ENCODE measurements at places on chromosomes 11 and 22.

- no peak for DNase-seq
Observed at GRCh38 chr11:126542334-126543015, 187.0 kb downstream of the ST3GAL4 start.

- no peak for DNase-seq
Observed at GRCh38 chr11:93796441-93797231, 12.6 kb downstream of the MED17 start.

DNA sequence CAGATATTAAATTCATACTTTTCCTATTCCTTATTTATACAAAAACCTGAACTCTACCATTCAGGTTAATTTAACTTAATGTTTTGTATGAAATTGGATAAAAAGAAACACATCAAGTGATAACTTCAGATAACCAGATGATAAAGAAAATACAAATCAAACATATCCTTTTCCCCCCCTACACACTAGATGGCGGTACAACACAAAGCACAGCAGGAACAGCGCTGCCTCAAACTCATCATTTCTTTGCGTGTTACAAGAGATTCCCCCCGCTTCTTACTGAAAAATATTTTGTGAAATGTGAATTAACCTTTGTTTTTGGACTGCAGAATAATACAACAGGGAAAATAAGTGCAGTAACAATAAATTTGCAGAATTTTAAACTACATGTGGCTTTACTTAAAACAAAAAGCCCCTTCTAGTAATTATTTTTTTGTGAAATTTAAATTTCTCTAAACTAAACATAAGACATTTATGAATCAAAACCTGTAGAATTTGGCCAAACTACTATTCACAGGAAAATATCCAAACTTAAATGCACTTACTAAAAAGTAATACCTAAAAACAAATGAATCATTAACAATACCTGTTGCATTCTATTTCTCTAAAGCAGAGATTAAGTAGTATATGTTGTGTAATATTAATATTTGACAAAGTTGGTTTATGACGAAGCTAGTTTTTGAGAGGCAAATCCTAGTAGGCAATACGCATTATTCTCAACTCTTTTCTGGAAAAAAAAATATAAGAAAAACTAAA, 74.4 kb downstream of the ARHGAP32 start:
- DNase-seq: peak; percentile 45

DNA sequence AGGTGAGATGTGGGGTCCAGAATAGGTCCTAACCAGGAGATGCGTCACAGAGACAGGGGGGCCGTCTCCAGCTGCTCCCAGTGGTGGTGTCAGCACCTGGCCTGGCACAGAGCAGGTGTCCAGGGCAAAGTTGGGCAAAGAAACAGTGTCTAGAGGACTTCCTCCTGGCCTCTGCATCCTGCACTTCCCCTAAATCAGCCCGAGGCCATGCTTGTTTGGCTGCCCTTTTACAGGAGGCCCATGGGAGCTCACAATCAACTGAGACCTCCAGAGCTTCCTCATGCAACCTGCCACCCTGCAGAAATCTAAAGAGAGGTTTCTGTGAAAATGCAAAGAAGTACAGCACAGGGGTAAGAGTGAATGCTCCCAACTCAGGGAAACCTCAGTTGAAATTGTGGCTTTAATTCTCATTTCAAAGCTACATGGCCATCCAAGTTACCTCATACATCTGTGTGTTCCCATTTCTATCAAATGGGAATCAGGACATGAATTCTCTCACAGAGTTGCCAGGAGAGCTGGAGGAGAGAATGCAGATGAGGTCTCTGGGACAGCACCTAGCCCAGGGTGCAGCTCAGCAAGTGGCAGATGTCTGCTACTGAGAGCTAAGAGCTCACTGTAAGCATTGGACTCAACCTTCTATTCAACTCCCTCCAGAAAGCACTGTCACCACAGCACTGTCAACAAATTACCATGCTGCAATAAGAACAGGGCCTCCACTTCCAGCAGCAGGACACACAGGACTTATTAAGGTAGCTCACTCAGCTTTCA, 32.6 kb downstream of the TCIRG1 start:
- DNase-seq: no peak

- DNase-seq: no peak
Observed at GRCh38 chr11:11821899-11822298, 19.9 kb upstream of the USP47 start.

DNA sequence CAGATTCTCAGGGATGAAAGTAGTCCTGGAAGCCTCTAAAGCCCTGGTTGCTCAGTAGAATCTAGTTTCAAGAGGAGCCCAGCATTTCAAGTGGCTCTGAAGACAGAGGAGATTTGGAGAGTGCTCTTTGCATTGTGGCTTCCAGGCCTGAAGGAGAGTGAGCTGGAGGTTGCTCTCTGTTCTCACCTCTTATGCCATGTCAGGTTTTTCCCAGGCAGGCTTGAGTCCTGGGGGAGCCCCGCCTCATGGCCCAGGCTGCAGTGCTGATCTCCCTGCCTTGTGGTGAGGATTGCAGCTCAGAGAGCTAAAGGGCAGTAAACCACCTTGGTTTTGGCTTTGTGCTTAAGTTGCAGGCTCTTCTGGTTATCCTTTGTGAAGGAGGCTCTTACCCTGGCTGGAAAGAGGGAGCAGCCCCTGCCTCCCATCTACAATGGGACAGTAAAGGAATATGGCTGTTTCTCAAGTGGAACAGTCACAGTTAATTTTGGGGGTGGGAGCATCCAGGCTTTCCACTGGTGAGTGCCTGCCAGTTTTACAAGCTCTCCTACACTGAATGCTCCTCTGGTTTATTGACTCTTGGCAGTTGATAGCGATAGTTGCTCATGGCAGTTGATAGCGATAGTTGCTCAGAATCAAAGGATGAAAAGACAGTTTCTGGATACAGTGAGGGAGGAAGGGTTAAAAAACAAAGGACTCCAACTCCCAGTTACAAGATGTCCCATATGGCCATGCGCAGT, 32.6 kb downstream of the RCOR2 start:
- no peak for DNase-seq

DNA sequence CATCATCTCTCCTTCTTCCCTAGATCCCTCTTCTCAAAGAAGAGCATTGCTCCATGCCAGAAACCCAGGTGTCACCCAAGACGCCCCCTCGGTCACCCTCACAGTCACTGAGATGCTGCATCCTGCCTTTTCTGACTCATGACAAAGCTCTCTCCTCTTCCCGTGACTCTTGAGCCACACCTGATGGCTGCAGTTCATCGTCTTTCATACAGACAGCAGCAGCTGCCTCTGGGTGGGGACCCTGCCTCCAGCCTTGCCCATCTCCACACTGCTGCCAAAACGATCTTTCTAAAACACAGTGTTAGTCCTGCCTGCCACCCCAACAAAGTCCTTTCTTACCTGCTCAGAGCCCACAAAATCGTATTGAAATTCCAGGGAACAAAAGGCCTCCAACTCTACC, 44.8 kb downstream of the BUD13 start:
- DNase-seq: no peak

GRCh38 chr11:115912484-115912945, 408.3 kb upstream of the CADM1 start:
- DNase-seq: no peak

- DNase-seq: no peak
Observed at GRCh38 chr11:85750646-85751045, 60.3 kb downstream of the SYTL2 start.

DNA sequence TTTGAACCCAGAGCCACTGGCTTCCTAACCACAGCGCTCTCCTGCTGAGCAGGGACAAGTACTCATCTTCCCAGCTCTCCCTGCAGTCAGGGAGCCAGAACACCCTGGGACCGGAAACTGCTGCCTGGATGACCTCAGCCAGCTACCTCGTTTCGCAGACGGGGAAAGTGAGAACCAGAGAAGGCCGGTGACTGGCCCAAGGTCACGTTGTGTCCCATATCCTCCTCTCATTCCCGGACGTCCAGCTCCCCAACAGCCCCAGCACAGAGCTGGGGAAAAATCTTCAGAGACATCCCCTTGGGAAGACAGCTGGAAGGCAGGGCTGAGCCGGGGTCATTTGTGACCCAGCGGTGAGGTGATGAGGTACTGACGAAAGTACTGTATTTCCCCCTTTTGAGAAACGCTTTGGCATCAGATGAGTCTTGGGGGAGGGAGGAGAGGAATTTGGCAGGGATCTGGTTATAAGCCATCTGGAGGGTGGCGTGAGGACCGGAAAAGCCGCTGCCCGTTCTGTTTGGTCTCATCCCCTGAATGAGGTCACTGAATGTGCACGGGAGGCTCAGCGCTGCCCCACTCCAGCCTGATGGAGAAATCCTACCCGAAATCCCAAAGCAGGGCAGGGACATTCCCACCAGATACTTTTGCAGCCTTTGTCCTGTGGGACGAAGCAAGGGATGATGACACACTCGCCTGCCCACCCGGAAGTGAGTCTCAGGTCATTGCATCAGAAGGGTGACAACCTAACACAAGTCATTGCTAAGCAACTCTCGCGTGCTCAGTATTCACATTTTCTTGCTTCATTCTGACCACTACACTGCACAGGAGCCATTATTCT, 41.1 kb downstream of the LIF start:
- DNase-seq: no peak

GRCh38 chr11:62559204-62559603, 12.6 kb upstream of the AHNAK start:
- DNase-seq: no peak

DNA sequence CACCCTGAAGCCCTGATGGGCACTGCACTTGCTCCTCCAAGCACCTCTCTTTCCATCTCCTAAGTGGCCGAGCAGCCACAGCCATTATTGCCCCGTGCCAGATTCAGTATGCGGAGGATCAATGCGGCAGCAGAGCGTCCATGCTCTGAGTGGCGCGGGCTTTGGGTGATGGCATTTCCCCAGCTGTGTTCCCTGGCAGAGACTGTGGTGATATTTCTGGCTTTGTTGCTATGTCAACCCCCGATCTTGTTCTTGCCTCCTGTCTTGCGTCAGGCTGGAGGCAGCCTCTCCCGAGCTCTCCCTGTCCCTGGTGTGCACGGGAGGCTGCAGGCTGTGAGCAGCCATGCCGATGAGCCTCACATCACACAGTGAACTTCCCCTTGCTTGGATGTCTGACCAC, 1018.6 kb downstream of the TBC1D22A start:
- DNase-seq: no peak

- no peak for DNase-seq
Observed at GRCh38 chr11:57260937-57261783, 24.1 kb upstream of the APLNR start.

DNA sequence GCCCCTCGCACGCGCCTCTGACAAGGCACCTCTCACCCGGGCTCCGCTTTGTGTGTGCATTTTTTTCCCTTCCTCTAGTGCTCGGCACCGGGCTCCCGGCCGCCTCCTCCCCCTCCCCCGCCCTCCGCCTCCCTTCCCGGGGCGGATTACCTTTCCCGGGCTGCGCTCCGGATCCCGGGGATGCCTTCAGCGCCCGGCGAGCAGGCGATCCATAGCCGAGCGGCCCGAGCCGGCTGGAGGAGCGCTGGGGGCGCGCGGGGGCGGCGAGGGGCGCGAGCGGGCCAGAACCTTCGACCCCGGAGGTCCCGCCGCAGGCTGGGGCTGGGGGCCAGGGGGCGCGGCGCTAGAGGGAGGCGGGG, 282 bp downstream of the MPPED2 start:
- DNase-seq: peak; percentile 78

- DNase-seq: no peak
Observed at GRCh38 chr11:28849053-28849452, 740.9 kb downstream of the METTL15 start.

GRCh38 chr11:1102996-1103395, 28.3 kb downstream of the MUC2 start:
- DNase-seq: no peak

GRCh38 chr11:126841999-126842398, 158.6 kb downstream of the KIRREL3 start:
- DNase-seq: no peak

DNA sequence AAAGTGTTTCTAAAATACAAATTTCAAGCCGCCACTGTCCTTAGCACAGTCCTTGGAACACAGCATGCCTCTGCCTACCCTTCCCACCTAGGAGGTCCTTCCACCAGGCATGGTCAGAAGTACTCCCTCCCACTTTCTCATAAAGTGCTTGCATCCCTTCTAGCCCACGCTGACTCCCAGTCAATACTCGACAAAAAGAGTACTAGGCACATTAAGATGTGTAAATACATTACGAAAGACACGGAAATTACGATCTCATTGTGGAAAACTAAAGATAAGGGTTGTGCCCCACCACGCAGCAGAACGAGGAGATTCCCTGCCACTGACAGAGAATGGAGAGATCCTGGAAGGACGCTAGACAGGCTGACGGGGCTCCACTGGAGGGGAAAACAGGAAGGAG, 13.5 kb downstream of the CHKA start:
- DNase-seq: no peak

GRCh38 chr22:49479566-49479965, 348.1 kb downstream of the BRD1 start:
- no peak for DNase-seq

- no peak for DNase-seq
Observed at GRCh38 chr22:30866216-30866615, 102.4 kb downstream of the MORC2 start.

GRCh38 chr11:48114740-48115139, 101.9 kb upstream of the OR4B1 start:
- DNase-seq: no peak

GRCh38 chr22:47036936-47037485, 274.6 kb downstream of the TBC1D22A start:
- DNase-seq: no peak

- DNase-seq: no peak
Observed at GRCh38 chr11:68542617-68543016, 82.1 kb downstream of the PPP6R3 start.

GRCh38 chr11:65416341-65416824, 6.2 kb upstream of the NEAT1 start:
- peak; percentile 96 for DNase-seq

DNA sequence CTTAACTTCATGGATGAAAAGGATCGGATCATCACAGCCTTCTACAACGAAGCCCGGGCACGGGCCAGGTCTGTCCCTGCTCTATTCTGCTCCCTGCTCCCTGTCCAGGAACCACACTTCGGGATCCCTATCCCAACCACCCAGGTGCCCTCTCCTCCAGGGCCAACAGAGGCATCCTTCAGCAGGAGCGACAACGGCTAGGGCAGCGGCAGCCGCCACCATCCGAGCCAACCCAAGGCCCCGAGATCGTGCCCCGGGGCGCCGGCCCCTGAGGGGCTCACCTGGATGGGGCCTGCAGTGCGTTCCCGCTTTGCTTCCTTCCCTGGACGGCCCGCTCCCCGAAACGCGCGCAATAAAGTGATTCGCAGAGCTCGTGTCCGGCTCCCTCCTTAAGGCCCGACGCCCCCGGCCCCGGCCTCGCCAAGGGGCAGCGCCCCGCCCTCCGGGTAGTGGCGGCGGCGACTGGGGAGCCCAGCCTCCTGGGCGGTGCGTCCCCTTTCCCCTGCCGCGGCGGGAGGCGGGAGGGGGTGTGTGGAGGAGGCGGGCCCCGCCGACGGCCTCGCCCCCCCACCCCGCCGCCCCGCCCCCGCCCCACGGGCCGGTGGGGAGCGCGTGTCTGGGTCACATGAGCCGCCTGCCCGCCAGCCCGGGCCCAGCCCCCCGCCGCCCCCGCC, at the start of gene VEGFB:
Gene VEGFB (plus strand): TSS at position 672 of the 674 bp plus-strand sequence. CDS start 250 bp downstream, outside the sequence.
- DNase-seq: peak; percentile 74

GRCh38 chr11:15139958-15140659, 25.4 kb downstream of the INSC start:
- no peak for DNase-seq

DNA sequence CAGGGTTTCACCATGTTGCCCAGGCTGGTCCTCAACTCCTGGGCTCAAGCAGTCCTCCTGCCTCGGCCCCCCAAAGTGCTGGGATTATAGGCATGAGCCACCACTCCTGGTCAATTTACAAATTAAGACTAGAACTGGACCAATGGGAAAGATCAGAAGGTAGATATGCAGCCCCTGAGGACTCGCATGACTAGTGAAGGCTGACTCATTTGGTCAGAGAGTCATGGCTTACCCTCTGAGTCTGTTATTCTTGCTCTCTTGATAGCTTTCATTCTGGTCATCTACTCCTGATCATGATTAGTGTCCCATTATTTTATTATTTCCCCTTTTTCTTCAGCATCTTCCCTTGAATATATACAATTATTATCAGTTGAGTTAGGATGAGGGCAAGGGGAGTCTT, 2.7 kb upstream of the LDHAL6A start:
- DNase-seq: no peak
